IMR-90 (cell line): ENCODE measurements at places on chromosomes 5 and 9. TPM values are rescaled to one million over a fixed set of nuclear protein-coding genes. Genes with fewer than 3 reads are reported as not detected.

The PCDHGA8 gene
- total RNA-seq, result 2.0 and 2.2 TPM in 2 replicates

The PCDHA6 gene
- total RNA-seq, result under 0.01 TPM in 1 of 2 replicates, not detected in the other

The MSX2 gene
- total RNA-seq, result 1.9 and 2.2 TPM in 2 replicates

The SLC45A2 gene
- not detected in 2 replicates for total RNA-seq

The NUTM2F gene
- not detected in 2 replicates for total RNA-seq

The MCTP1 gene
- 0.56 TPM in 1 of 2 replicates, not detected in the other for total RNA-seq

The S1PR3 gene
- total RNA-seq, result 28.7 and 31.1 TPM in 2 replicates

The TAF11L5 gene
- total RNA-seq, result not detected in 2 replicates

The TAF11L12 gene
- total RNA-seq, result not detected in 2 replicates

The ADAMTS6 gene
- 160 and 173 TPM in 2 replicates for total RNA-seq

The ZBTB5 gene
- 9.1 and 10.8 TPM in 2 replicates for total RNA-seq

The IRX1 gene
- not detected in 2 replicates for total RNA-seq

GRCh38 chr5:67265951-67266350 is 69.4 kb upstream of the CD180 start:
- DNase-seq, result no peak

- DNase-seq, result no peak
These were observed 71.4 kb downstream of the LRSAM1 start for GRCh38 chr9:127522727-127523126.

DNA sequence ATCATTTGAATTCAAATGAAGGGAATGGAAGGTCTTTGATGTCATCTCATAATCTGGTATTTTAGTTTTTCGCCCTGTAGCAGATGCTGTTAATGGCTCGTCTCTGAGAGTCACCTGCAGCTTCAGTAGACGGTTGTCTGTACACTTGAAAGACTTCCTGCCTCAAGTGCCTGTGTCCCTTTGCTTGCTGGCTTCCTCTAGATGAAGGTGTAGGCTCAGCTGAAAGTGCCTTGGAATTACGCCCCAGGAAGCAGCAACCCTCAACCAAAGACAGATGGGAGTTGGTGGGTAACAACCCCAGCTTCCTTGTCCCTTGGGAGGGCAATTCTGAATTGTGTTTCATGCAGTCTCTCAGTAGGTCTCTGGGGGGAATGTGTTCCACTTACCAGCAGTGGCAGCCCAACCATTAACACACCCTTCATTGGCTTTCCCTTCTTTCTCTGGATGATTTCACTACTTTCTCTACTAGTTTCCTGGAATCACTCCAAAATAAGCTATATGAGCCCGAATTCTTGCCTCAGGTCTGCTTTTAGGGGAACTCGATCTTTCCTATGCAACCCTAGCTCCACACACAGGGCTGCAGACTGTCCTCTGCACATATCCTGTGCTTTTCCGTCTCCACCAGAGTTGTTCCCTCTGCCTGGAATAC is 395.6 kb downstream of the DMAC1 start:
- no peak for DNase-seq

DNA sequence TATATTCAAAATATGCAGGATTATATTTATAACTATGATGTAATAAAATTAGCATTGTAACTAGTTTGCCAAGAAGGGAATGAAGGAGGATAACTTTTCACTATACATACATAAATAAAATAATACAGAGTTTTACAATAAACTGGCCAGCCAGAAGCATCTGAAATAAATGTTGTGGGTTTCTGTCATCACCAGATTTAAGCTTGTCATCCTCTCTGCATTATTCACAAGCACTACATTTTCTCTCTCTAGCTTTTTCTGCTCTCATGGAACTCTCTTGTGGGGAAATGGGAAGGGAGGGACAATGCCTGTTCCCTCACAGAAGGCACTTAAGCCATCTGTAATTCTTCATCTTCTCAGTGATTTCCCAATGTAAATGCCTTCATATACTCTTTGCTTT is 626.8 kb downstream of the SEMA5A start:
- DNase-seq, result no peak

GRCh38 chr5:170438581-170438980 is 49.4 kb upstream of the KCNMB1 start:
- DNase-seq, result no peak

DNA sequence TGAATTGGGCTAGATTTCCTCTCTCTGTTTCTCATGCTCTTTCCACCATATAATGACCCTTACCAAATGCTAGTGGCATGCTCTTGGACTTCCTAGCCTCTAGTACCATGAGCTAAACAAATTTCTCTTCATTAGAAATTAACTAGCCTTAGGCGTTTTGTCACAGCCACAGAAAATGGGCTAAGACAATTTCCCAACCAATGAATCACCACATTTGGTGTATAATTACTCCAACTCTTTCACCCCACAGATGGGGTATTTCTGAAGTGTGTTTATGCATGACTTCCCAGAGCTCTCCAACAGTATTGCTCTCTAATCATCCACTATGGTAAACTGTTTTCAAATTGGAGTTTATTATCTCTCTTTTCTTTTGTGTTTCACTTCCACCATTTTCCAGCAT is 1041.1 kb upstream of the COX7C start:
- no peak for DNase-seq

DNA sequence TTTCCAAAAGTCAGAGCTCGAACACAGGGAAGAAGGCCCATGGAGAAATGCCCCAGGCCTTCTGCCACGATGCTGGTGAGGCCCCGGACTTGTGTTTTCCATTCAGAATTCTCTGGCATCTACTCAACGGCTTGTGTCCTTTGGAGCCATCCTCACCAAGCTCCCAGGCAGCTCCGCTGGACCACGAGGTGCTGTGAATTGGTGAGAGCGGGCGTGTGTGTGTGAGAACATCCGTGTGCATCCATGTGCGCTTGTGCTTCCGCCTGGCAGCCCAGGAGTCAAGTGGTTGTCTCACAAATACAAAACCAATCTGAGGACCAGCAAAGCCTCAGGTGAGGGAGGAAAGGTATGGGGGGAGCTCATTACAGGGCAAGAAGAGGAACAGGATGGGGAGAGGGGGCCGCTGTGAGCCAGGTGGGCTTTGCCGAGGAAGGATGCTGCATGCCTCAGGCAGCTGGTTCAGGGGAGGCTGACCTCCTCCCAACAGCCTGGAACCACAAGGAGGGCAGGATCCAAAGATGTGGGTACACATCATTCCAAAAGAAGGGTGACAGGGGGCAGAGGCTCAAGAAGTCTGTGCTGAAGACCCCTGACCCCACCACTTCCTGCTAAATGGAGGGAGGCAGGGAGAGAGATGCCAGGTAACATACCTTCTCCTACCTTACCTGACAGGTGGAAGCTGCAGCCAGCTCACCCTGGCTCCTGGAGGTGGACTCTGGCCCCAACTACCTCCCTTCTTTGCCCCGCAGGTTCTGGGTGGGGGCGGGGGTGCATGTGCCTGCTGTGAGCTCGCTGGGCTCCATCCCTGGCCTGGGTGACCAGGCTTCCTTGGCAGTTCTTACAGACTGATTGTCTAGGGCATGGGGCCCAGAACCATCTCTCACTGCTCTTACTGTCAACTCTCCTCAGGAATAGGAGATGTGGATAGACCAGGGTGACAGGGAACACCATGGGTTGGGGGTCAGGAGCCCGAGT is 196.3 kb downstream of the PAX5 start:
- DNase-seq, result no peak

GRCh38 chr5:141866096-141866495 is 12.1 kb downstream of the PCDH1 start:
- DNase-seq, result no peak

GRCh38 chr5:92992073-92992472 is 588.9 kb downstream of the NR2F1-AS1 start:
- DNase-seq, result peak; percentile 26

GRCh38 chr9:78235256-78235761 is 566 bp upstream of the CEP78 start:
- peak; percentile 20 for DNase-seq

GRCh38 chr9:35353731-35354365 is 136.1 kb upstream of the RUSC2 start:
- DNase-seq, result peak; percentile 41

DNA sequence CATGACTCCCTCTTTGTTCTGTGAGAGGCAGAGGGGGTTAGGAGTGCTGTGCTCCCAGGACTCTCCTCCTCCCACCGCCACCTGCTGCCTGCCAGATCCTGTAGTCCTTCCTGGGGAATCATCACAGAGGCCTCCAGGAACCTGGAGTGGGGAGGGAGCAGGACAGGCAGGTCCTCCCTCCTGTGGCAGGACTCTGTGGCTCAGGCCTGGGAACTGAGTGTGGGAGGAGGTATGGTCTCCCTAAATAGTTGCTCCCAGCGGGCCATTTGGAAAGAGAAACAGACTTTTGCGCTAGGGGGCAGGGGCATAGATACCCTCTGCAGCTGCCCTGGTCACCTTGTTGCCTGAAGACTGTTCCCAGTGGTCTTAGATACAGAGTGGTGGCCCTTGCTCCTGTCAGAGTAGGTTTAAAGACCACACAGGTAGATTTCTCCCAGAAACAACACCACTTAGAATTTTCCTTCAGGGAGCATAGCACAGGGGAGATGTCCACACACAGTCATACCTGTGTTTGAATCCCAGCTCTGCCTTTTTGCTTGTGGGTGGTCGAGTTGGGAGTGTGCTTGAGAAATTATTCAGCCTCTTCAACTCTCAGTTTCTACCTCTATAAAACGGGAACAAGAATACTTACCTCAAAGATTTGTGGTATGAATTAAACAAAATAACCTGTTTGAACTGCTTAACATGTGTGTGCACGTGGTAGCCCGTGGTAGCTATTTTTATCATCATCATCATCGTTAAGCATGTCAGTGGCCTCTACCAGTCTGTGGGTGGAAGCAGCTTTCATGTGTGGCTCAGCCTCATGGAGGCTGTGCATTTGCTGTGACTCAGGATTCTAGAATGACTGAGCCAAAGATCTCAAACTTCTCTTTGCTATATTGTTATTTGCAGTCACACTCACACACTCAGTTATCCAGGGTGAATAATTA is 55.8 kb downstream of the SLC22A5 start:
- DNase-seq, result peak; percentile 95

DNA sequence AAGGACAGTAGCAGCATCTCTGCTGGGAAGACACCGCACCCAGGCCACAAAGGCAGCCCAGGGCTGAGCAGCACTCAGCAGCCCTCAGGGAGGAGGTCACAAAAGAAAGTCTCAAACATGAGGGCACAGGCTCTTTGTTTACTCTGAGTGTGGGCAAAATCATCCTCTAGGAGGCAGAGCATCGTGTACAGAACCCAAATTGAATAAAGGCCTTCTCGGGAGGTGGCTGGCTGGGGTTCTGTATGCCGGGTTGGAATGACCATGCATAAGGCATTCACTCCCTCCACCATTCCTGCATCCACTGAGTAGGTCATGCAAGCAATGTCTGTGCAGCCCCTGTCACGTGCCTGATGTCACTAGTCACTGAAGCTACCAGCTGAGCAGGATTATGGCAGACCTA is 412.8 kb downstream of the SPOCK1 start:
- no peak for DNase-seq

DNA sequence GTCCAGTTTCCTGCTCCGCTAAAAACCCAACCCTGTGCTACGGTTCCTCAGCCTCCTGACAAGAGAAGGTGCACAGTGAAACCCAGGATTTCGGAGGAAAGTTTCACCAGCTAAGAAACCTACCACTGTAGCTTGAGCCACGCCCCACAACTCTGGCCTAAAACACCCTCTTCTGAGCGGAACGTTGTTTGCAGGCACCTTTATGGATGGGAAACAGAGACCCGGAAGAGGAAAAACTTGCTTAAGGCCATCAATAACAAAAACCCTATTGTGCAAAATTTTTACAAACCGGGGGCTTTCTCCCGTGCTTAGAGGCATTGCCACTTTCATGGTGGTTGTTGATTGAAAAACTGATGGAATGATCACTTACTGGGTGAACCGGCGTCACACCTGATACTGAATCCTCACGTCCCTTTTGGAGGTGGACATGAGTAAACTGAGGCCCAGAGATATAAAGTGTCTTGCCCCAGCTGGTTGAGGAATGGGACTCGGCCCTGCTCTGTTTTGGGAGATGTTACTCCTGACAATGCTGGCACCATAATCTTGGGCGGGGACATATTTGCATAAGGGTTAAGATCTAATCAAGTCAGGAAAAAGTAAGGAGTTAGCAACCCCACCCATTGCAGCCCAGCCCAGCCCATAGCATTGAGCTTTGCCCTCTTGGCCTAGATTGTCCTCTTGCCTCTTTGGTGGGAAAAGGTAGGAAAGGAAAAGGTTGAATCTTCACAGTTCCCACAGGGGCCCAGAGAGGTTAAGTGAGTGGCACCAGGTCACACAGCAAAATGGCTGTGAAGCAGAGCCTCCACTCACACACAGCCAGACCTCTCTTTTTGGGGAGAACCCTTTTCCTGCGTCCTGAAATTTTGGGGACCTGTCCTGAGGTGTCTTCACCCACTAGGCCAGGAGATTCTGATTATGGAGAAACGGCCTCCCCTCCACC is 23.2 kb upstream of the PTGS1 start:
- no peak for DNase-seq

- DNase-seq, result peak; percentile 61
These were observed 1.3 kb downstream of the ENC1 start for GRCh38 chr5:74638970-74639806.

- no peak for DNase-seq
These were observed 3.3 kb upstream of the TSC1 start for GRCh38 chr9:132947756-132948155.

- no peak for DNase-seq
These were observed 521.7 kb downstream of the RAB3C start for GRCh38 chr5:59104400-59105127.

DNA sequence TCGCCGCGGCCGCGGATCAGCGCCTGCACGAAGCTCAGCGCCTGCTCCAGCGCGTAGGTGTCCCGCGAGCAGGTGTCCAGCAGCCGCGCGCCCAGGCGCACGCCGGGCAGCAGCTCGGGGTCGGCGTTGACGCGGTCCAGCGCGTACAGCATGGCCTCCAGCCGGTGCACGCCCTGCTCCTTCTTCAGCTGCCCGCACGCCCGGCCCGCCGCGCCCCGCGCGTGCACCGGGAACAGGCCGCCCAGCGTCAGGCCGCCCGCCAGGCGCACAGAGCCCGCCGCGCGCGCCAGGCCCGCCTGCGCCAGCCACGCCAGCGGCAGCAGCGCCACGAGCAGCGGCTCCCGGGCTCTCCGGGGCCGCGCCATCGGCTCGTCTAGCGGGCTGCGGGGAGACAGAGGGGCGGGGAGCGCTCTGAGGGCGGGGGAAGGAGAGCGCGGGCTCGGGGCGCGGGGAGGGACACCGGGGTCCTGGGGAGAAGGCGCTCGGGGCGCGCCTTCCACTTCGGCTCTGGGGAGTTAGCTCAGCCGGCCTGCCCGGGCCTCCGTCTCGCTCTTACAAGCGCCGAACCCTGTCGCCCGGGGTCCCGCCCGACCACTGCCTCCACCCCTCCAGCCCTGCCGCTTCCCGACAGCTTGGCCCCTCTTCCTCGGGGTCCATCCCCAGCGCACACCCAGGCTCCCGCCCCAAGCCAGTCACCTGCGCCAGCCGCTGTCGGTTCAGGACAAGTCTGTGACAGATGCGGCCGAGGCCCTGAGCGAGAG is at the start of gene GRM6:
Gene GRM6 (minus strand): TSS at position 741 of the 761 bp plus-strand sequence. CDS start 376 bp downstream, at position 365.
- DNase-seq, result no peak

GRCh38 chr9:113989714-113990569 is 88.2 kb downstream of the AMBP start:
- DNase-seq, result no peak
